ENCODE measurements at places on chromosomes 1 and 21.
A peak's percentile ranks its signal among the peaks of the same experiment; 100 is the strongest.

DNA sequence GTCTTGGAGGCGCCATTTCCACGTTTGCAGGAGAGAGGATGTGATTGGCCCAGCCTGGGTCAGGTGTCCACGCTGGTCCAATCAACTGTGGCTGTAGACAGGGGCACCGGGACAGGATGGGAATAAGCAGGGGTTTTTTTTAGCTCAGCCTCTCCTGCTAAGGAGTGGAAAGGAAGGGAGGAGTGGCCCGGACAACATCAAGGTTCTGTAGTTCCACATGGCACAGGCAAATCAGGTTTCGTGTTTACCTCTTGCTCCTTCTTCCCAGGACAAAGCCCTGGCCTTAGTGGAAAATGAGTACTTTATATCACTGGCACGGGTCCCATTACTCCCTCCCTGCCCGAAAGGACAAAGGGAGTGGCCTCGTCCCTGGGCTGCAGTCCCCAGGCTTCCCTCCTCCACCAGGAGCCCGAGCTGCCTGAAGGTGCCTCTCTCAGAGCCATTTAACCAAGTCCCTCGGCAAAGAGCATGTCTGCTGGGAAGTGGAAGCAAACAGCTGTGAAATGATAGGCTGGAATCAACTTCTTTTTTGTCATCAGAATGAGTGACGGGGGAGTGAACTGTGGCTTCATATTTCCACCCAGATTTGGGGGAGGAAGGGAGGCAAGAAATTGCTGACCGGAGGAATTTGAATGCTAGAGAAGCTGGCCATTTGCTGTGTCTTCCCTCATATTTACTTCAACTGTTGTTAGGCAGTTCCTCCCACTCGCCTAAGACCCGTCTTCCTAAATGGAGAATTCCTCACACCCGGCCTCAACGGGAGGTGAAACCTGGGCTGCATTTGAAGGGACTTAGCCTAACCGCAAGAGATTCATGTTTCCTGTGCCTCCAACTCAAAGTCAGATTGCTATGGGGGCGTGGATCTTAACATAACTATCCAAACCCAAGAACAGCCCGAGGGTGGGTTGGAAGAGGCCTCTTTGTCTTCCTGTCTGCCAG lies 84.9 kb upstream of the SLC44A3 start:
- DNase-seq = no peak

GRCh38 chr1:119384591-119384990 lies 16.0 kb downstream of the HAO2 start:
- no peak for DNase-seq

DNA sequence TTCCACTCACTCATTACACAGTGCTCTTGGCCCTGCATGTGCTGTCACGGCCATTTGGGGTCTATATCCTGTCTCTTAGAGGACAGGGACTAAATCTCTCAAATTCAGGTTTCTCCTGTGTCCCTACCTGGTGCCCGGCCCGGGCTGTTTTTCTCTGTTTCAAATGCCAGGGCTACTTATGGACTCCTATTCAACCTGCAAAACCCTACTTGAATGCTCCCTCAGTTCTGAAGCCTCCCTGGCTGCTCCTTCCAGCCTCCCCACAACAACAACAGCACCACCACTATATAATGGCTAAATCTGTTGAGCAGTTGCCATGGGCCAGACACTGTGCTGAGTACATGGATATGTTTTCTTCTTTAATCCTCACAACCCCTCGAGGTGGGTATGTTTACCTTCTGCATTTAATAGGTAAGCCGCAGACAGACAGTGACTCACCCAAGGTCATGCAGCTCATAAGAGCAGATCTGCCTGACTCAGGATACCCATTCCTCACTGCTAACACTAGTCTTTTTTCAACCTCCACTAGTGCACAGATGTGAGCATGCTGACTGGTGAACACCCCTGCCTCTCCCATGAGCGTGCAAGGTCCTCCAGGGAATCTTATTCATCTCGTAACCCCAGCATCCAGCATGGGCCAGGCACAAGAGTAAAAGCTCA lies 29.9 kb downstream of the DHRS3 start:
- no peak for DNase-seq

GRCh38 chr21:38984982-38985567 lies 179.3 kb downstream of the ETS2 start:
- DNase-seq = no peak

DNA sequence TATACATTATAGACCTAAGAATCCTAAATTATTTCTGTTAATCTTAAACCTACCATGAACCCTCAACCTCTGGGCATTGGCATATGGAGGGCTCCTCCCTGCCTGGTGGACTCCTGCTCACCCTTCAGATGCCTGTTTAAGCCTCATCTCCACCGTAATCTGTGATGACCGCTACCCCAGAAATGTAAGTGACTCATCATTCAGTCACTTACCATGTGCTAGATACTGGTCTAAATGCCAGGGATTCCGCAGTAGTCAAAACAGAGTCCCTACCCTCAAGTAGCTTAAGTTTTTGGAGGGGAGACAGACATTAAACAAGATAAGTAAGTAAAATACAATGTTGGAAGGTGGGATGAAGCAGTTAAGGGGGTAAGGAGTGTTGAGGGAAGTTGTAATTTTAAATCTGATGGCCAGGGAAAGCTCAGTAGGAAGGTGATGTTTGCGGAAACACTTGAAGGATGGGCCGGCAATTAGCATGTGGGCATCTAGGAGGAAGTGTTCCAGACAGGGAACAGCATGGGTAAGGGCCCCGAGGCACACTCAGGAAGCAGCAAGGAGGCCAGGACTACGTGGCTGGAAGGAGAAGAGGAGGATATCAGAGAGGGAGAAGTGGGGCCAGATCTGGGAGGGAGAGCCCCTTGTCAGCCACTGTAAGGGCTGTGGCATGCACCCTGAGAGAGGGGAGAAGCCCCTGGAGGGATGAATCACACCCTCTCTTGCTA lies 141.7 kb upstream of the HOOK1 start:
- peak; percentile 37 for DNase-seq

DNA sequence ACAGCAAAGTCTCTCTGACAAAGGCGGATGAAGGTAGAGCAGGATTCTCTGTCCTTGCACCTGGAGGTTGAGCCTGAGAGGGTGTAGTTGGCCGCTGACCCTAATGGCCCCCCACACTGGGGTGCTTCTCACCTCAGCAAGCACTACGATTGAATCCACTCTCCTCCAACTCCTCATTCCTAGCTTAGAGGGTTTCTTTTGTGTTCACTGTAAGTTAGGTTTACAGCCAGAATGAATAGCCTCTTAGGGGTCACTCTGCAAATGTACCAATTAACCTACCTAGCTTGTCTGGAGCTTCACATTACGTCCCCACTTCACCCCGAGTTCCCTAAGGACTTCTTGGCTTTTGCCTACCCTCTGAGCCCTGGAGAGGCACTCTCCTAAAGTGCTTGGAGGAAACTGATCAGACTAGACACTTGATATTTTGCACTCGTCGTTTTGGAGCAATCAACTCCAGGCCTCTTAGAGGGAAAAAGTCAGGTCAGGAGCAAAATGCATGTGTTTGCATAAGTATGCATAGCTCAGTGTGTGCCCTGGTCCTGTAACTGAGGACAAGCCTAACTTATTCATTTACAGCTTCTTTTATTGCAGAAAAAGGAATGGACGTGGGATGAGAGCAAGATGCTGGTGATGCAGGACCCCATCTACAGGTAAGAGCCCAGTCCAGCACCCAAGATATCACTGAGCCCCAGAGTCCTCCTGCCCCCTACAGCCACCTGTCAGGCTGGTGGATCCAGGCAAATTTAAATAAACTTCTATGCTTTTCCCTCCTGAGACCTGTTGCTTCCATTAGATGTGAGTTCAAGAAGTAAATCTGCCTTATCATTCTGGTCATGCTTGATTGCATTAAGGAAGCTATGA lies 76.4 kb downstream of the SPATA46 start:
- DNase-seq = no peak

- peak; percentile 13 for DNase-seq
Observed at GRCh38 chr1:245118806-245119205, 36.0 kb upstream of the KIF26B start.

DNA sequence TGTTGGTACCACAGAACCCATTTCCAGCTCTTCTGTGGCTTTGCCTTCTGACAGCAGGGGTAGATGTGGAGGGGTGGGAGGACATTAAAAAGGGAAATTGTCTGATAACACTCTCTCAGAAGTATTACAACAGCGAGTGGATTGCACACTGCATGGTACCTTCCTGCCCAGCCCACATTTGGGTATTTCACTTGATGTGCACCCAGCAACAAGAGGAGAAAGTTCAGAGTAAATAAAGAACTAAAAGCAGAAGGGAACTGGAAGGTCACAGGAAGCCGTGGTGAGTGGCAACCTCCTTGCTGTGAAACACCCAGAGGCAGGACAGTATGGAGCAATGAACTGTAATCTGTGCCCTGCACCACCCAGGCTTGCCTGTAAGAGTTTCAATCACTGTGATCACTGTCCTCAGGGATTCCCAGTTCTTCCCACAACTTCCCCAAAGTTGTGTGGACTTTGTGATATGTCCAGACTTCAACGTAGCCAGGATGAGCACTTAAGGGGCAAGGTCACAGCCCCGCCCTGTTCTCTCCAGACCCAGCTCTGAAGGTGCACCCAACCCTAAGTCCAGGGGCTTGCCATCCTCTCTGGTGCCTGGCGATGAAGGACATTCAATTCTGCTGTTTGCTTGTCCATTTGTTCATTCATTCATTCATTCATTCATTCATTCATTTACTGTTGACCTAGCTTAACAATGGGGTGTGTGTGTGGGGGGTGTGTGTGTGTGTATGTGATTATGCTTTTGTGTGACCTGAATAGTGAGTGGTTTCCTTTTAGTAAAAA lies 18.7 kb upstream of the F5 start:
- DNase-seq = no peak

GRCh38 chr1:8302081-8302956 lies 15.6 kb upstream of the SLC45A1 start:
- peak; percentile 25 for DNase-seq
